ENCODE measurements at places on chromosomes 4 and X. TPM values are rescaled to one million over a fixed set of nuclear protein-coding genes. Genes with fewer than 3 reads are reported as not detected.

- no peak for DNase-seq
These were observed 168.5 kb upstream of the DMD start for GRCh38 chrX:33379839-33380238.

The FGFBP1 gene
- not detected for total RNA-seq

The TBC1D8B gene
- total RNA-seq = 1.6 TPM

GRCh38 chr4:121788896-121789295 lies 12.2 kb upstream of the EXOSC9 start:
- no peak for DNase-seq

- DNase-seq = no peak
These were observed 175.5 kb upstream of the CASK start for GRCh38 chrX:42098900-42099299.

DNA sequence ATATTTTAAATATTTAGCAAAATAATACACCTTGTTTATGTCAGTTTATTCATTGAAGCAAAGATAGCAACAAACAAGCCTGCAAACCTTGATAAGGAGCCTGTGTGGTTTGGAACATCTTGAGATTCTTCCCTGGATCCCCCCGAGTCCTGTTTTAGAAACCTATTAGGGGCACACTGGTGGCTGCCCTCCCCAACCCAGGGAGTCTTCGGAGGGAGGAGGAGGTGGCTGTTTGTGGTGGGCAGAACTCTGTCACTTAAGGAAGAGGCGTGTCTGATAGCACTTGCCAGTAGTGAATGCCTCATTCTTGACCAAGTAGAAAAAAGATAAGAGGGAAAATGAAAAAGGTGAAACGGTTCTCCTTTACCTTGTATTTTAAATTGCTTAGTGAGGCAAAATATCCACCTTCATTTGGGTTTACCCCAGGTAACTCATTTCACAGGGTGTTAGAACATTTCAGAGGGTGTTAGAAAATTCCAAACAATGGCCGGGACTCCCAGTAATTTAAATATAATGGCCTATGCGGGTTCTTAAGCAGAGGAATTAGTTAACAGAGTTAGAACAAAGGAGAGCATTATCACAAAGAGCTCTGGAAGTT lies 10.4 kb downstream of the KIT start:
- DNase-seq = no peak

DNA sequence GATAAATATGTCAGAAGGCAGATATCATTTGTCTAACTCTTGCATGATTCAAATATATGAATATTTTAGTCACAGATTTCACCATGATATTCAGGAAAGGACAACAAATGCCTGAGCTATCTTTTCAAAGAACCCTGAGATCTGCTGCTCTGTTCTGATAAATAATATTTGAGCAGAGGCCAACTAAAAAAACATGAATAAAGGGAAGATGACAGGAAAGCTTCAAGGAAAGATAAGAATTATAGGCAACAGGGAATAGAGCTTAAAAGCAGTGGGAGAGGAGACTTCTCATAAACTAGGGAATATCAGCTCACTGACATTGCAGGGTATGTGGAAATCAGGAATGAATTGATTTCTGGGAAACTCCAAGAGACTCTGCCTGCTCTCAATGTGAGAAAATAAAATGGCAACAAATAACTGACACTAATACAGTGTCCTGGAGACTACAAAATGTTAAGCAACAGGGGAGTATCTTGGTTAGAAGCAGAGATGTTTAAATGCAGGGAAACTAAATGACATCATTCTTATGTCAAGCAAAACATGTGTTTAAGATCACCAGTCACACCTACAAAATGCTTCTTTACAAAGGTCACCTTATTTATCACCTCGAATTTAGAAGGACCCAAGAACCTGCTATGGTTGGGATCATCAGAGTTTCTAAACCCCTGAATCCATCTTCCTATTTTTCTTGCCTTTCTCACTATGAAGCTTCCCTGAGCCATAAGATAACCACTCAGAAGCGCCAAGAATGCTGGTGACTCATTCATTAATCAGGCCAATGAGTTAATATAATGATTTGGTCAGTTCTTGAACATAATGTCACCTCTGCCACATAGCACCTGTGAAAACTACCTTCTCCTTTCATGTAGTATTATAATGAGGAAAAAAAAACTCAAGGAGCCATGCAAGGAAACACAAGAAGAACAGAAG lies 78.1 kb downstream of the NDST3 start:
- DNase-seq = peak; percentile 9

DNA sequence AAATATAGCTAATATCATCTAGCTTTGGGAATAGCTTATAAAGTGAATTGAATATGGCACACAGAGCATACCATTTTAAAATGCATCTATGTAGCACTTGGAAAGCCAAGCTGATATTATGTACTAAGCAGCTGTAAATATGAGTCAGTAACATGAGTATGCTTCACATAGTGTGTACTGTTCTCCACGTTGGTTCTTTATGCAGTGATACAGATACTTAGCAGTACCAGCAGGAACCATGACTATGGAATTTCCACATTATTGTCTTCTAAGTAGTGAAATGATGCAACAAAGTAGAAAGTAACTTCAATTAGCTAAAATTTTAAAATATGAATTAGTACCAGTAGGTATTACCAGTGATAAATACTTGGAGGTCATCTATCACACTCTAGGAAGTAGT lies 320.1 kb downstream of the BMPR1B start:
- no peak for DNase-seq

- no peak for DNase-seq
These were observed 79.4 kb downstream of the FAT1 start for GRCh38 chr4:186644311-186644638.

GRCh38 chr4:144627663-144628076 lies 18.3 kb upstream of the HHIP start:
- DNase-seq = no peak

DNA sequence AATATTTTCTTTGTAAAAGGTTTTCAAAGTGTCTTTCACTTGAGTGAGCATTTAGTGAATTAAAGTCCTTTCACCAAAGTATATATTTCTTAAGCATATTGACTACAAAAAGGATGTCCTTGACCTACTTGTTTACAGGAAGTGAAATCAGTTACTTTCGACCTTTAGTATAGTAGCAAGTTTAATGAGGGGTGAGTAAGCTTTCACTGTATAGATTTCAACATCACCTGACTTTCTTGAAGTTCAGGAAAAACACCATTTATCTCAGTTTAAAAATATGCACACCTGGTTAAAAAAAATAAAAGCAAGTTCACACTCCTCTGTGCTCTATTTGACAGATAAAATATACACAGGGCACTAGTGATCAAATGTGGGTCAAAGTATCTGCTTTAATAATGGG lies 88.1 kb downstream of the CCSER1 start:
- no peak for DNase-seq

The FAAH2 gene
- total RNA-seq = 1.5 TPM

- no peak for DNase-seq
These were observed 94.6 kb downstream of the REELD1 start for GRCh38 chr4:146308951-146309350.

DNA sequence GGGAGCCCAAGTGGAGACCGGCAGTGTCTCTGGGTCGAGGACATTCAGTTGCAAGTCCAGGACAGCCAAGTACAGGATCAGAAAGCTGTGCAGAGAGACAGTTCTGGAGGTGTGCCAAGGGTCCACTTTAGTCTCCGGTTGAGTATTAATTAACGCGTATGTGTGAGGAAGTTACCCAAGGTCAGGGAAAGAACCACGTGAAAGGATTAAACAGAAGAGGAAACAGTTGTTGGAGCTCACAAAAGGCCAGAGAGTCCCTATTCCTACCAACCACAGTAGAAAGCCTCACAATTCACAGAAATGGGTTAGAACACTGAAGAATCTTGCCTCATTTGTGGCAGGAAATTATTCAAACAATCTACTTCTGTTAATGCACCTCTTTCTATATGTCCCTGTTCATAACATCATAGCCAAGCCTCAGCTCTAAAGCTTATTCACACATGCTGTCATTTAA lies 17.9 kb upstream of the NSUN7 start:
- DNase-seq = no peak

DNA sequence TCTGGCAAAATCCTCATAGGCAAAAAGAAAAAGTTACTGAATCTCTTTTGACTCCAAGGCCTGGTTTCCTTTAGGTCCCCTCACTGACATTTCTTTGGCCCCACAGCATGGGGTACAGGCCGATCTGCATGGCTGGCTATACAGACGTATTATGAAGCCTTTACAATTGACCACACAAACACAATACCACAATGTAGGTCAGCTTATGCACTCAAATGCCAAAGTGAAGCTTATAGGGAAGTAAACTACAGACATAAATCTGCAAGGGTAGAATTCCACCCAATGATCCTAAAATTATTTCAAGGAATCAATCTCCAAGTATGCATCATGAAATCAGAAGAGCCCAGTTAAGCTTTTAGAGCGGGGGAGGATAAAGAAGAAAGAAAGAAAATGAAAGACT lies 20.7 kb downstream of the STX18 start:
- DNase-seq = no peak

- no peak for DNase-seq
These were observed 51.6 kb upstream of the STOX2 start for GRCh38 chr4:183853548-183853940.

The EPHA5 gene
- total RNA-seq = 93.4 TPM

DNA sequence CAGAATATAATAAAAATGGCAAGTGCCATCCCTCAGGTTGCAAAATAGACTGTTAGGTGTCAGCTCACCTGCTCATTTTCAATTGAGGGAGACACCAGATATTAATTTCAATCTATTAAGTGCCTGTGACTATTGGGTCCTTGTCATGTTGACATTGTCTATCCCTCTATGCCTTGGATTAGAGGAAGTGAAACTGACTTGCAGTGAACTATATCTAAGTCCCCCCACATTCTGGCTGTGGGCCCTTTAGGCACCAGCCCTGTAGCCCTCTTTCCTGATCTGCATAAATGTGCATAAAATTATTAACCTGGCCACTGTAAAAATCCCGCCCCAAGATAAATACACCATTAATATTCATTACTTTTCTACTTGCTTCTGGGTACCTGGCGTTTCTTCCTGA lies 293.0 kb upstream of the CLNK start:
- DNase-seq = no peak
